HEK293T (cell line): ENCODE measurements at places on chromosomes 3 and 15.

DNA sequence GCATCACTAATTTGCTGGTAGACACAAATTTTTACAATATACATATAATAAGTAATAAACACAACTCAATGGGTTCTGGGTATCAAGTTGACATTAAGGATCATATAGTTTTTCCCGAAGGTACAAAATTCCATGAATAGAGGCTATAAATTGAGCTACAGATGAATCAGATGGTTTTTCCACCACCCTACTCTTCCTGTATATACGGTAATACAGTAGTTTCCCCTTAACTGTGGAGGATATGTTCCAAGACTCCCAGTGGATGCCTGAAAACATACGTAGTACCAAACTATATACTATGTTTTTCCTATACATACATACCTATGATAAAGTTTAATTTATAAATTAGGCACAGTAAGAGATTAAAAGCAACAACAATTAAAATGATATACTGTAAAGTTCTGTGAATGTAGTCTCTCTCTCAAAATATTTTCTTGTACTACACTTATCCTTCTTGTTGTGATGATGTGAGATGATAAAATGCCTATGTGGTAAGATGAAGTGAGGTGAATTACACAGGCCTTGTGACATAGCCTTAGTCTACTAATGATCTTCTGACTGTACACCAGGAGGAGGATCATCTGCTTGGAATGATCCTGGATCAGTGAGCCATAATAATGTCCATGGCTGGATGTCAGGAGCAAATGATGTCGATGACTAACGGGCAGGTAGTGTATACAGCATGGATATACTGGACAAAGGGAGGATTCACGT is 116.7 kb downstream of the NR1I2 start:
- DNase-seq = no peak

DNA sequence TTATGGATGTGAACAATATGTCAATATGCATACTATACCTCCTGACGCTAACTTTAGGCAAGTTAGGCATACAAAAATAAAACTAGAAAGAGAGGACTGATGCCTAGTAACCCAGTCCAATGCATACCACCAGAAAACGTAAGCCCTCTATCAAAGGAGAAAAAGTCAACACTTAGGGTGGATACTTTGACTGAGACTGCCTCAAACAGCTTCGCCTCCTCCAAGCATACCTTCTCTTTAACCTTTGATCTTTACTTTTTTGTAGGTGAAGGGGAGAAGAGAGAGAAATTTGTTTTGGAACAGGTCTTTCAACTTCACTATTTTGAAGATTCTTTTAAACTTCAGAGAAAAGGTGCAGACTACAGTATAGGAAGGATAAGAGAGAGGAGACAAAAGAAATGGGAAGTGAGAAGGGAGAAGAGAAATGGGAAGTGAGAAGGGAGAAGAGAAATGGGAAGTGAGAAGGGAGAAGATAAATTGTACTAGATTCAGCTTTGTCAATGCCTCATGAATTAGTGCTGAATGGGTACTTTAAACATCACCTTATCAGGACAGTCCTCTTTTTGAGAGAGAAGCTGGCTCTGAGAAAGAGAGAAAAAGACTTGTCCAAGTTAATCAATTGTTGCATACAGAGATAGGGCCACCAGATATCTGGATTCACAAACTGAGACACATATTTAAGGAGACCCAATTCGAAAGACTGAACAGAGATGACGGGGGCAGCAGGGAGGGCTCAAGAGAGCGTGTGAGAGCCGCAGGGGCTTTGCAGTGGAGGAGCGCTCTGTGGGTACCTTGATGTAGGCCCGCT is 1.0 kb downstream of the P3H2 start:
- DNase-seq = no peak

DNA sequence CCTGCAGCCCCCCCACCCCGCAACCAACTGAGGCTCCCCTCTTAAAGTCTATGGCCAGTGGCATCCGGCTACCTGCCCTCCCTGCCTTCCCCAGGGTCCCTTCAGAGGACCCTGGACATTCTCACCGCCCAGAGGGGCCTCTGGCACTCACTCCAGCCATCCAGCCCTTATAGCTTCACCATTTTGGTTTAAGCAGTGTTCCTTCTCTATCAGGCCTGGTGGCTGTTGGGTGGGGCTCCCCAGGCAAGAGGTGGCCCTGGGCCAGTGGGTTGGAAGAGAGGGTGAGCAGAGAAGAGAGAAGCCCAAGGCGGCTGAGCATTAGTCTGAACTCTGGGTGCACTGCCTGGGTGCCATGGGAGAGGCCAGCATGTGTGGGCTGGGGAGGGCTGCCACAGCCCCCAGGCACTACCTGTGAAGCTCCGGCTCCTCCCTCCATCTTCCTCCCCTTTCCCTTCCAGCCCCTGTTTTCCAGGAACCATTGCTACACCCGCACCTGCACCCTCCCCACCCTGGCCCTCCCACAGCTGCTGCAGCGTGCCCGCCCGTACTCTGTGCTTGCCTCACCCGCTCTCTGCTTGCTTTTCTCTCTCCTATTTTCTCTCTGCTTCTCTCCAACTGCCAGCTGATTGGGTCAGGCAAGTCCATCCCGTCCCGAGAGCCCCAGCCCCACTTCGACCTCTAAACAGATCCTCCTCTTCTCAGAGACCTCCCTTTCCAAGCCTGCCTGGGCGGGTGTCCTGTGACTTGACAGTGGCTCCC is 168.2 kb downstream of the TBC1D2B start:
- no peak for DNase-seq

GRCh38 chr15:92848852-92849598 is 51.1 kb upstream of the CHD2 start:
- no peak for DNase-seq

DNA sequence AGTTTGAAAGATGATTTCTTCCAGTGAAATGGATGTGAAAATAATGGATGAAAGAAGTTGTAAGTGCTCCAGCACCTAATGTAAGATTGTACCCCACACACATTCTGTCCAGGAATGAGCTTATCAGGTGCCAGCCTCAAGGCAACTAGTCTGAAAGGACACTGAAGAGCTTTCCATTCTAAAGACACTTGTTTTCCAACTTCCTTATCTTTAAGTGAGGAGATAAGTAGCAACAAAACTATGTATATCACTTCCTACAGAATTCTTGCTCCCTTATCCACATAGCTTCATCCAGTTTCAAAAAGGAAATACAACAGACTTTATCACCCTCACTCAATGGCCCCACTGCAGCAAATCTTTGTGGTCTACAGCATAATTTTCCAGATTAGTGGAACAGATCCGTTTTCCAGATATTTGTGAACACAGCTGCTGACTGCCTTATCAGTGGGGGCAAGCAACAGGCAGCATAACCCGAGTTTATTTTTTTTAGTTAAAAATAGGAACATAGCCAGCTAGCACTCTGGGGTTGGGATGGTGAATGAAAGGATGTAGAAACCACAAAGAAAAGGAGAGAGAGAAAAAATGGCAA is 60.6 kb downstream of the CD200R1L start:
- no peak for DNase-seq

GRCh38 chr15:52037889-52038505 is 19.0 kb downstream of the MAPK6 start:
- DNase-seq = no peak
